CD8-positive, alpha-beta memory T cell (primary cell): ENCODE measurements at places on chromosomes 1 and 21.

- no peak overlapping the region for H3K27ac ChIP-seq
- no peaks in the 10 kb centered on the region for H3K27me3 ChIP-seq
- DNase-seq, result no peak
- H3K4me3 ChIP-seq, result no peak overlapping the region
These were observed 43.4 kb downstream of the ROR1 start for GRCh38 chr1:63817152-63817667.

DNA sequence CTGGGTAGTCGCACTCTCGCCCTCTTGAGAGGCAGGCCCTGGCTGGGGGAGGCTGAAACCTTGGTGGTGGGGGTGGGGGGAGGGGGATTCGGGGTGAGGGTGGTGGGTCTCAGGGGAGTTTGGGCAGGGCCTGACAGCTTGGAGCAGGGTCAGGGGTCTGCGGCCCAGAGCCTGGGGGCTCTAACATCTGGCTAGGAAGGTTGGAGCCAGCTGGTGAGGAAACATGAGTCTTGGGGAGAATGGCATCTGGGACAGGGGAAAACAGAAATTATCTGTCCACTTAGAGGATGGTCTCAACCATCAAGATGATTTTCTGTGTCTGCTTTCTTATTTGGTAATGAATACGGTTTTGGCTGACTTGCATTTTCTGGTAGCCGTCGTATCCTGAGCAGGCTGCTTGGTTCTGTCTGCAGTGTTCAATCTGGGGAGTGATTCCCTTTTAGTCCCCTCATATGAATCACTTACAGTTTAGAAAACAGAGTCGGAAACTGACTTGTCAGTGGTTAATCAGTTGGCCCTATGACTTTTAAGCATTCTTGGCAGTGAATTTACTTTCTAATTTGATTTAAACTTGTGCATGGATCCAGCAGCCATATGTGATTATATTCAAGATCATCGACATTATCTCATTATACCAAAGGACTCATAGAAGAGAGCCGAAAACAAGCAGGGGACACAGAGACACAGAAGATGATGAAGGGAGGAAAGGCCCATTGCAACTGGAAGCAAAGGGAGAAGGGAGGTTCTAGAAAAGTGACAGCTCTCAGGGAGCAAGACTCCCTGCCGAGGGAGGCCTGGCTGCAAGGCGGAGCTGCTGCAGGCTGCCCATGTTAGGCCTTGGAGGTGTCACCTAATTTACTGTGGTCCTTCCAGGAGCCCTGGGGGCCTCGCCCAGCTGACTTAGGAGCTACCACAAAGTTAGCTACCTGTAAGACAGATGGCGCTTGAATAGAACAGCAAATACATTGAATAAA is 237.6 kb downstream of the SDCCAG8 start:
- no peaks in the 10 kb centered on the region for H3K36me3 ChIP-seq
- H3K27me3 ChIP-seq, result no peaks in the 10 kb centered on the region

- no peaks in the 10 kb centered on the region for H3K27me3 ChIP-seq
- no peaks in the 10 kb centered on the region for H3K4me1 ChIP-seq
- H3K36me3 ChIP-seq, result no peaks in the 10 kb centered on the region
- no peak for DNase-seq
- no peak overlapping the region for H3K4me3 ChIP-seq
These were observed 14.0 kb downstream of the TNNT2 start for GRCh38 chr1:201363467-201363866.

- H3K36me3 ChIP-seq, result no peaks in the 10 kb centered on the region
- H3K27ac ChIP-seq, result no peak overlapping the region
- peaks cover 6% of the 10 kb centered on the region for H3K27me3 ChIP-seq
- no peaks in the 10 kb centered on the region for H3K4me1 ChIP-seq
These were observed 20.5 kb upstream of the NRDC start for GRCh38 chr1:51899022-51899421.

DNA sequence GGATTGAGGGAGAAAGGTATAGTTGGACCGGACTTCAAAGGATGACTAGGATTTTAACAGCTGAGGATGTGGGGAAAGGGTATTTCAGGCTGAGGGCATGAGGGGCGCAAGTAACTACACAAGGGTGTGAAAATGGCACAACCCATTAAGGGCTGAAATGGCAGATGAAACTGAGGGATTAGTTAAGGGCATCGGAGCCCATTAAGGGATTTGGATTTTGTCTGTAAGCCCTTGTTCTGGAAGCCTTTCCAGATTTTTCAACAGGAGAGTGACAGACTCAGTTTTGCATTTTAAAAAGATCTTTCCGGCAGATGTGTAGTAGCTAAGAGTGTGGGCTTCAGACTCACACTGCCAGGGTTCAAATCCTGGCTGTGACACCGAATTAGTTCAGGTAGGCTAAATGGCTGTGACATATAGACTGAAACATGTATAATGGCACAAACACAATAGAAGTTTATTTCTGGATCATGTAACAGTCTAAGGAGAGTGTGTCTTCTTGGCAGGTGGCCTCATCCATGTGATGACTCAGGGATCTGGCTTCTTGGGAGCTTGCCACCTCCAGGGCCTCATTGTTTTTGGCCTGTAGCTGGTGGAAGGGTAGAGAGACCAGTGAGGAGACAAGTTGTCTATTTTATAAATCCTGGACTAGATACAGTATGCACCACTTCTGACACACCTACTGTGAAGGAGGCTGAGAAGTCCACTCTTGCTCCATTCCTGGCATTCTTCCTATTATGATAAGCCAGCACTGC is 49.6 kb downstream of the UBE2T start:
- no peak overlapping the region for H3K4me3 ChIP-seq
- H3K4me1 ChIP-seq, result peaks cover 21% of the 10 kb centered on the region
- H3K27ac ChIP-seq, result no peak overlapping the region
- DNase-seq, result no peak
- no peaks in the 10 kb centered on the region for H3K27me3 ChIP-seq

DNA sequence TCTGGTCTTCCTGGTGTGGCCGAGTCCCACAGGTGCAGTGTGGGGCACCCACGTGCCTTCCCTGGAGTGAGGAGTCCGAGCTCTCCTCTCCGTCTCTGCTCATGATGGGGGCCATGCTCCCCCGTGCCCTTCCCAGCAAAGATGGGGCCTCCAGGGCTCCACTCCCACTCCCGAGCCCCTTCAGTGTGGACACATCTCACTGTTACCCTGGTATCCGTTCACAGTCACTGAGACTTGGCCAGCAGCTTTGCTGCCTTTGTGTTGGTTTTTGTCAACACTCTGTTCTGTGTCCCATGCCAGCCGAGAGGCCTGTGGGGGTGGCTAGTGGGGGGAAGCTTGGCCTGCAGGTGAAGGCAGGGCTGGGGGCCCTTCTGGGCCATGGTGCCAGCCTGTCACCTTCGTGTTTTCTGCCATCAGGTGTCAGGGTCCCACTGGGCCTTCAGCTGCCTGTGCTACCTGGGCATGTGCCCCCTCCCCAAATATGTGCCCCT is 46.9 kb upstream of the POFUT2 start:
- no peaks in the 10 kb centered on the region for H3K36me3 ChIP-seq
- no peaks in the 10 kb centered on the region for H3K4me1 ChIP-seq
- H3K4me3 ChIP-seq, result no peak overlapping the region
- peak; percentile 37 for DNase-seq
- no peak overlapping the region for H3K27ac ChIP-seq
- no peaks in the 10 kb centered on the region for H3K27me3 ChIP-seq

- DNase-seq, result peak; percentile 74
- no peaks in the 10 kb centered on the region for H3K27me3 ChIP-seq
- H3K27ac ChIP-seq, result peak overlapping the region; percentile 74
- H3K4me3 ChIP-seq, result peak overlapping the region; percentile 25
- H3K4me1 ChIP-seq, result peaks cover 59% of the 10 kb centered on the region
- no peaks in the 10 kb centered on the region for H3K36me3 ChIP-seq
These were observed 66.3 kb downstream of the CD58 start for GRCh38 chr1:116504308-116505156.

- H3K27me3 ChIP-seq, result no peaks in the 10 kb centered on the region
- no peaks in the 10 kb centered on the region for H3K36me3 ChIP-seq
These were observed 1203.9 kb downstream of the AMY1C start for GRCh38 chr1:104953555-104953954.

DNA sequence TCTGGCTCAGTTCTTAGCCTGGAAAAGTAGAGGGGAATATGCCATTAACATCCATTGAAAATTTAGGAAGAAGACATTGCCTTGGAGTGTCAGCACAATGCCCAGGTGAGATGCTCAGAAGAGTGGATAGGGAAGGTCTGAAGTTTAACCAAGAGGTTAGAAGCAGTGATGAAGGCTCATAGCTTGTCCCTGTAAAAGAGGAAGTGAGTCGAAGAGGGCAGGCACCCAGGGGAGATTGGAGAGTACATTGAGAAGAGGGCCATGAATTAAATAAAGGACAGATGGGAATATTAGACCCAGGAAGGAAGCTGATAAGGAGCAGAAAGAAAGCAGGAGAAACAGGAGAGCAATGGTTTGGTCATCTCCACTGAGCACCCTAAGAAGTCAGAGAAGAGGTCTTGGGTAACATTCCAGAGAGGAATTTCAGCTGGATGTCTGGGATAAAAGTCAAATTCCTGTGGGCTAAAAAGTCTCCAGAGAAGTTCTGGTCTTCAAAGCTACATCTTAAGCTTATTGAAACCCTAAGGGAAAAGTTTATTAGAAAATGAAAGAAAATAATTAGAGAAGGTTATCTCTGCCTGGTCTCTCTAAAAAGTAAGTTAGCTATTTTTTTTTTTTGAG is 17.3 kb downstream of the C8B start:
- H3K27me3 ChIP-seq, result no peaks in the 10 kb centered on the region
- H3K4me3 ChIP-seq, result no peak overlapping the region
- no peak for DNase-seq
- no peak overlapping the region for H3K27ac ChIP-seq
- no peaks in the 10 kb centered on the region for H3K4me1 ChIP-seq

GRCh38 chr1:228074954-228075730 is 7.4 kb upstream of the ARF1 start:
- H3K4me1 ChIP-seq, result no peaks in the 10 kb centered on the region
- H3K36me3 ChIP-seq, result no peaks in the 10 kb centered on the region
- DNase-seq, result no peak
- no peak overlapping the region for H3K4me3 ChIP-seq
- H3K27ac ChIP-seq, result no peak overlapping the region
